ENCODE measurements at places on chromosomes 5 and 9.

GRCh38 chr9:125887172-125887571, 140.0 kb downstream of the PBX3 start:
- no peak for DNase-seq

GRCh38 chr9:120151149-120151548, 428.8 kb downstream of the CDK5RAP2 start:
- DNase-seq = no peak

- DNase-seq = no peak
Observed at GRCh38 chr9:4596165-4596922, 65.8 kb upstream of the PLPP6 start.

DNA sequence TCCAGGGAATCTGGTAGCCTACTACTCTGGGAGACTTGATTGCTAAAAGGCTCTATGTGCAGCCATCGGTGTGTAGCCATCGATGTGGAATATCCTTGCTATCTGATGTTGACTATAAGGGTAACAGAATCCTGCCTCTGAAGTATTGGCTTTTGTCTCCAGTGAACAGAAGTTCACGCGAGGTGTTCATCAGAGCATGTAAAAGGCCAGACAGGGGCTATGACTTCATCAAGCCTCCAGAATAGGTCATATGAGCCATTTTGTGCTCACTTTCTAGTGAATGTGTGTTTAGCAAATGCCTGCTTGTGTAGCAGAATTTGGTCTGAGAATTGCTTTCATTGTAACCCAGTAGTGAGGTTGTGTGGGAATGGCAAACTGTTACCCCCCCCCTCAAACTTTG, 66.8 kb upstream of the RAD23B start:
- no peak for DNase-seq

- DNase-seq = no peak
Observed at GRCh38 chr9:133341369-133342068, 5.5 kb upstream of the SURF6 start.

DNA sequence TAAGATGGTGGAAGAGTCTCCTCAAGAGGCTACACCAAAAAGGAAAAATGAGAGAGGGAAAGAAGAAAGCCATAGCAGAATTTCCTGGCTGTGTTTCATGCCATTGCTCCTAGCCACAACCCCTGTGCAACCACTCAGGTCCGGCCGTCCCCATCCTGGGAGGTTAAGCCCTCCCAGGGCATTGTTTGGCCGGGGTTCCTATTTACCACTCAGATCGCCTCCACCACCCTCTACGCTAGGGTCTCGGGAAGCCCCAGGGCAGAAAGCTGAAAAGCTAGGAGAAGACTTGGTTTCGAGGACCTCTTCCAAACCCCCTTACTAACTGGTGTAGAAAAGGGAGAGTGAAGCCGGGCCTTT, 715 bp downstream of the RC3H2 start:
- peak; percentile 73 for DNase-seq

DNA sequence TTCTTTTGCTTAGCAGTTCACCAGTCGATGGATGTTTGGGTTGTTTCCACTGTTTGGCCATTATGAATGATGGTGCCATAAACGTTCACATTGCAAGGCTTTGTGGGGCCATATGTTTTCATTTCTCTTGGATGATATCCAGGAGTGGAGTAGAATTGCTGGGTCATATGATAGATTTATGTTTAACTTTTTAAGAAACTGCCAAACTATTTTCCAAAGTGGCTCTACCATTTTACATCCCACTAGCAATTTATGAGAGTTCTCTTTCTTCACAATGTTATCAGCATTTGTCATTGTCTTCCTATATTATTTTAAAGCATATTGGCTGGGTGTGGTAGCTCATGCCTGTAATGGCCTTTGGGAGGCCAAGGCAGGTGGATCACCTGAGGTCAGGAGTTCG, 5.2 kb downstream of the GPR107 start:
- no peak for DNase-seq

DNA sequence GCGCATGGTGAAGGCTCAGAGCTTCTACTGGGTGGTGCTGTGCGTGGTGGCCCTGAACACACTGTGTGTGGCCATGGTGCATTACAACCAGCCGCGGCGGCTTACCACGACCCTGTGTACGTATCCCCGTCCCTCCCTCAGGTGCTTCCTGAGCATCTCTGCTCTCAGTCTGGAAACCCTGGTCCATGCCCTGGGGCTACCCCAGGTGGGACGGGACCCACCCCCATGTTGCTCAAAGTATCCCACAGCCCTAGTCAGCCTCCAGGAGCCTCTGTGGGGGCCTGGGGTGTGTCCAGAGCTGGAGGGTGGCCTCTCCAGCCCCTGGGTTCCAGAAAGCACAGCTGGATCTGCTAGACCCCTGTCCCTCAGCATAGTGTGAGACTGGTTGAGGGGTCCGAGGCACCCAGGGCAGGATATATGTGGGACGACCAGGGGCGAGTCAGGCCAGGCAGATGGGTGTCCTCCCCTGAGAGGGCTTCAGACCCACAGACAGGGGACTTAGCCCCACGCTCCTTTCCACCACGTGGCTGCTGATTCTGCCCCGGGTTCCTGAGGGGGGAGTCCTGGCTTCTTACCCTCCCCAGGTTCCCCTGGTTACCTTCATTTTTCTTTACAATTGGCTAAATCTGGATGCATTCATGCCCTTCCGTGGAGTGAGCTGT, 94.0 kb downstream of the CACNA1B start:
- DNase-seq = no peak

- no peak for DNase-seq
Observed at GRCh38 chr5:66134407-66134861, 9.7 kb upstream of the SREK1 start.

DNA sequence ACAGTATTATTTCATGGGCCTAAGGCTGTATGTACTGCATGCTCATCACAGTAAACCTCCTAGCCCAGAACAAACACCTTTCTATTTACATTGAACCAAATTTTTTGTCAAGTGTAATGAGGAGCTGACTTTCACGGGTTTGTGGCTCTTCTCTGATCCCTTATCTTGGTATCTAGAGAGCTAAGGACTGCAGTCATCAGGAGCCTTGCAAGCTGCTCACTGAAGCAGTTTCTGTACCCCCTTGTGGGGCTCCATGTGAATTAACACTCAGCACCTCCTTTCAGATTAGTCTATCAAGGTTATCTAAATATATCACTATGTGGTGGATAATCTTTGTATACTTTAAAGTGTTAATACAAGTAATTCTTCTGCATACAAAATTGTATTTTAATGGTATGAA, 108.2 kb downstream of the AUH start:
- DNase-seq = peak; percentile 66

GRCh38 chr9:115680231-115680630, 473.4 kb upstream of the PAPPA start:
- DNase-seq = no peak

- no peak for DNase-seq
Observed at GRCh38 chr5:138605254-138605972, 30.2 kb upstream of the HSPA9 start.

DNA sequence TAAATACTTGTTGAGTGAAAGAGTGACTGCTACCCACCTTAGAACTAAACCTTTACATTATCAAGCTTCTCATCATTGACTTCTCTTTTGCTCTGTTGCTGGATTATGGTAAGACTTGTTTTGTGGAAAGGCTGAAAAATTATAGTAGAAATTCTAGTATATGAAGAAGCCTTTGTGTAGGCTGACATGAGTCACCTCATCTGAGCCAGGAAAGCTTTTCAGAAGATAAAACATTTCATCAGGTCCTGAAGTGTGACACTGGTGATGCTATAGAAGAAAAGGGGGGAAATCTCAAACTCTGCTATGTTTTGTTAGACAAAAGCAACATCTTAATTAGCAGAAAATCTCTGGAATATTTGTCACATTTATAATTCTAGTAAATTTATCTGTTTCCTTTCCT, 18.4 kb upstream of the SLC44A1 start:
- no peak for DNase-seq

- no peak for DNase-seq
Observed at GRCh38 chr5:19314840-19315239, 673.2 kb downstream of the CDH18 start.

DNA sequence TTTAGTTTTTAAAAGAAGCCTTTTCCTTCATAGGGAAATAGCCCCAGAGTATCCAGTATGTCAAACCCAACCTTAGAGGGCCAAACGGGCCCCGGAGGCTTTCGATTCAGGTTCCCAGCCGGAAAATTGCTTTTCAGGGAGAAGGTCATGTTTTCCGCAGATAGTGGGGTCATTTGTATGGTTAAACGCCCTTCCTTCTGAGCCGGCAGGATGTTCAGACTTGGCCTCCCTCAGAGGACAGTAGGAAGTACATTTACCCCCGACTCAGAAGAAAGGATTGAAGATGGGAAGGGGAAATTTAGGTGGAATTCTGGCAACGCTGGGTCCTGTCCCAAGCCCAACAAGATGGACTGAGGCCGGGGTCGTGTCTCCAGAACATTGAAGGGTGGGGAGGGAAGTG, 195.2 kb downstream of the AOPEP start:
- no peak for DNase-seq

DNA sequence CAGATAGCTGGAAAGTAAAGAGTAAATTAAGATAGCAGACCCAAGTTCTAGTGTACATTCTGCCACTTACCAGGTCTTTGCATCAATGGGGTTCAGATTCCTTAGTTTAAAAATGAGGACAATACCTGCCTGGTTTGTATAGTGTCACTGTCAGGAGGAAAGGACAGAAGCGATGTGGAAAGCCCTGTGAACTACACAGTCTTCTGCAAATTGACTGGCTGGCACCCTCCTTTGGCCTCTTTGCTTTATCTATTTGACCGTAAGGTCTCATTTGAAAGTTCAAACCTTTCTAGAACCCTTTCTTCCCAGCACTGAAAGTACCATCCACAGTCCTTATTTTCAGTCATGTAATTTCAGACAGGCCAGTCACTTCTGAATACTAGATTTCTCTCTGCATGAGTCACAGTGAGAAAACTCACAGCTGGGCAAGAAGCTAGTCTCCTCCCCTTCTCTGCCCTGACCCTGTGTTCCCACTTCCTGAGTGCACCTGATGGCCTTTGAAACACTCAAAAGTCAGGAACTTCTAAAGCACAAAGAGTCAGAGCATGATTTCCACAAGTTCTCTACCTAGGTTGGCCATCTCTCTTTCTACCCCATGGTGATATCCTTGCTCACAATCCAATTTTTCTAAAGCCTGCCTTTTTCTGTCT, 91.3 kb upstream of the RASEF start:
- DNase-seq = no peak
